Posterior cingulate gyrus (tissue), 11 donors: ENCODE measurements at places on chromosomes 5 and 9.

- DNase-seq: no peak
Measured at GRCh38 chr5:74556631-74557595, 83.6 kb downstream of the ENC1 start.

GRCh38 chr5:74251141-74252035 is 389.1 kb downstream of the ENC1 start:
- no peak for DNase-seq

GRCh38 chr9:90271707-90272106 is 370.9 kb downstream of the DIRAS2 start:
- no peak for DNase-seq

DNA sequence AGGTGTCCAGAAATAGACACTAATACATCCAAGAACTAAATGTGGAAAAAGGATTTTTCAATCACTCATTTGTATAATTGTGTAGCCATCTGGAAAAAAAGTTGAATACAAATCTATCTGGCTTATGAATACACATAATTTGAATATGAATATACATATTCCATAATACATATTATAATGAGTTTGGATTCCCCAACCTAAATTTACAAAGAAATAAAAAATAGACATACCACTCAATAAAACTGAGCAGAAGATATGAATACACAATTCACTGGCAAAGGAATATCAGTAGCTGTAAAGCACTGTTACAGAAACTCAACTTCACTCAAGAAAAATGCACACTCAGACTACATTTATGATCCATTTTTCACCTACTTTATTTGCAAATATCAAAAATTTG is 121.9 kb upstream of the EDIL3 start:
- DNase-seq: no peak

- DNase-seq: no peak
Measured at GRCh38 chr9:32884482-32884881, 101.1 kb downstream of the TMEM215 start.

- DNase-seq: no peak
Measured at GRCh38 chr5:140186267-140186671, 11.3 kb downstream of the CYSTM1 start.

- DNase-seq: peak; percentile 21
Measured at GRCh38 chr5:160434022-160434531, 12.4 kb downstream of the PTTG1 start.

GRCh38 chr9:135978642-135979546 is 17.7 kb upstream of the UBAC1 start:
- peak; percentile 38 for DNase-seq

GRCh38 chr9:18791074-18791473 is 241.9 kb downstream of the SAXO1 start:
- DNase-seq: no peak

- DNase-seq: no peak
Measured at GRCh38 chr9:20219437-20219836, 402.9 kb downstream of the MLLT3 start.

DNA sequence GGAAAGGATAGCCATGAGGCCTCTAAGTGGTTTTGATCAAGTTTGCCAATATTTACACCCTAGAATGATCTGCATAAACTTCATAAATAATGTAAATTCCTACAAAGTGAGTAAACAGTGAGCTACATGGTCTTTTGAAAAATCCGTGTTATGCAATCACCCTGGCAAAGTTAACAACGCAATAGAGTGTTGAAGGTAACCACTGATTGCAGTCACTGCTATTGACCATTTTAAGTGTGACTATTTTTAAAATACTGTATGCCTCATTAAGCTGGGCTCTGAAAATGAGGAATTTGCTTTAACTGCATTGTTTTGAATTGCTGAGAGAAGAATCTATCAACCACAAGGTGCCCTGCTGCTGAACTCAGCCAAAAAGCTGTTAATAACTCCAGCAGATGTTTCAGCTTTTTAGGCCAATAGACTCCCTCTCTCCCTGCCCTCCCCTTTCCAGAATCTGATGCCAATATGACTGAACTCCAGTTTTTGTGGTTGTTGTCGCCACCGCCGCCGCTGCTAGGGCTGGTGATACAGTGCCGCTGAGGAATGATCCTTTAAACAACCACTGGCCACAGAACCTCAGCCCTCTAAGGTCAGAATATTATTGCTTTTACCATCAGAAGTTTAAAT is 35.3 kb upstream of the SMARCA2 start:
- no peak for DNase-seq

DNA sequence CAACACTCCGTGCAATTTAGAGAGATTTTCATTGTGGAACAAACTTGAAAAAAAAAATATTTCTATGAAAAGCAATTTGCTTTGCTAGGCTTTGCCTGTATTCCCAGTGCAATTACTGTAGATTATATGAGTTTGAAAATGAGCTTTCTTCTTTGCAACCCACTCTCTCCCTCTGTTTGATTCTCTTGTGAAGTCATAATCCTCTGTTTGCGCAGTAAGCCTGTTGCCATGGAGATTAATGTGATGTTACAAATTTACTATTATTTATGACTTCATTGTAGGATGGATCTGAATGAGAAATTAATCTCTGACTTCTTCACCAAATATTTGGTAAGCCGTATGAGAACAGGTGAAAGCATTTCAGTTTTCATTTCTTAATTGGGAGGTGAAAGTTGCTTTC is 320.3 kb downstream of the SPATA31D1 start:
- DNase-seq: no peak

GRCh38 chr5:38831117-38831516 is 14.7 kb upstream of the OSMR start:
- no peak for DNase-seq

DNA sequence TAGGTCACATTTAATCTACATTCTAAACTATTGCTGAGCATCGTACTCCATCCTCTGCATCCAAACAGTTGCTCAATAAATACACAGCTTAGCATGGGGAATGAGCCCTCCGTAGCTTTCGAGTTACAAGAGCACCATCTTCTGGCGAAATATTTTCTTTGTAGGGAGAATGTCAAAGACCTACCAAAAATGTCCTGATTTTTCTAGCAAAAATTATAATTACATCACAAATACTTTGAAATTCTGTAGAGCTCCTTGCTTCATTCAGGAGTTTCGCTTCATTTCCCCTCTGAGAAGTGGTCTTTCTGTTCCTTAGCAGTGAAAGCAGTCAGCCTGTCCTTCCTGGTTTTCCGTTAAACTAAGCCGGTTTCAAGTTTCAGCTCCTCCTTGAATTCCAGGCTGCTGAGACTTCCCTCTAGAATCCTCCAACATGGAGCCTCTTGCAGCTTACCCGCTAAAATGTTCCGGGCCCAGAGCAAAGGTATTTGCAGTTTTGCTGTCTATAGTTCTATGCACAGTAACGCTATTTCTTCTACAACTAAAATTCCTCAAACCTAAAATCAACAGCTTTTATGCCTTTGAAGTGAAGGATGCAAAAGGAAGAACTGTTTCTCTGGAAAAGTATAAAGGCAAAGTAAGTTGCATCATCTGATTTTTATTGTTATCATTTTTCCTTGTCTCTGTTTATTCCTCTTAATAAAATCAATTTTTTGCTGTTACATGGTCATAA is at the start of gene GPX8:
Gene GPX8, plus strand, starts transcription at position 409 of the 730 bp plus-strand sequence. Its CDS starts 22 bp downstream, at position 431.
- DNase-seq: no peak
